ENCODE measurements at places on chromosomes 7 and 10. TPM values are rescaled to one million over a fixed set of nuclear protein-coding genes. Genes with fewer than 3 reads are reported as not detected.

- no peak for DNase-seq
These were observed 78.1 kb downstream of the CDH23 start for GRCh38 chr10:71474702-71475242.

- no peak for DNase-seq
These were observed 28.6 kb downstream of the CASTOR2 start for GRCh38 chr7:74993121-74993520.

GRCh38 chr10:131363416-131363815, 51.9 kb upstream of the TCERG1L start:
- no peak for DNase-seq

Gene BTBD16
- 0.14 TPM for total RNA-seq

DNA sequence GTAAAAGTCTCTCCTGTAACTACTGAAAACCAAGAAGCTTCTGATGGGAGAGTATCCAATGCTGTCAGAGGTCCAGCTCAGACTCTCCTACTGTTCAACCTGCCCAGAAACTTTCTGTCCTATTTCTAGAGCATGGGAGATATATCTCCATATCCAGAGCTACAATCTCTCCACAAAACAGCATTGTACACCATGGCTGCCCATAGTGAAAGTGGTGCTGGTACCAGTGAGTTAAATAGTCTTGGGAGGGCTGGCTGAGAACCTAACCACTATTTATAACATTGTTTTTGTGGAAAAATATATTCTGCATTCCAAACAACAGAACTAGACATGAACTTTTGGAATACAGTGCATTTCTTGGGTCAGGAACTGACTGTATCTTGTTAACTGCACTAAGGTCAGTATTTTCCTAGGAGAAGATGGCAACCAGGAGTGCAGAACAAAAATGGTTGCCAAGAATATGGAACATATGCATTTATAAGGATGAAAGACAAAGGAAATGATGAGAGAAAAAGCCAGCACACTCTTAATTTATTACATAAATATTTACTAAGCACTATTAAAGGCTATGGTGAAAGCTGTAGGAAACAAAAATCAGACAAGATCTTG, 91.9 kb downstream of the ZNF438 start:
- DNase-seq: no peak

DNA sequence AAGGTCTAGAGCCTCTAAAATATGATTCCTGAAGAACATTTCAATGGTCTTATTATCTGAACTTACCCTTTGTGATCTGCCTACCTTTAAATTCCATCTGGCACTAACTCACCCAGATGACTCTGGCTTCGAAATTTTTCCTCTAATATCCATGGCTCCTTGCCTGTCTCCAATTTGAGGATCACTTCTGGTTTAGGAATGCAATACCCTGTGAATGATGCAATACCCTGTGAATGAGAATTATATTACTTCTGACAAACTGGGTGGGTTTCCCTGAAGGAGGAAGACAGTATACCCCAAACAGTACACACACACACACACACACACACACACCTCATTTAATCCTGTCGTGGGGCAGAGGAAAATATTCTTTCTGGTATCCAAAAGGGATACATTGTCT, 115.3 kb downstream of the ZNF33B start:
- no peak for DNase-seq

GRCh38 chr10:480498-480927, 209.0 kb downstream of the DIP2C start:
- DNase-seq: no peak

Gene PDE1C
- 4.0 TPM for total RNA-seq
